ENCODE measurements at places on chromosomes 1 and 21. TPM values are rescaled to one million over a fixed set of nuclear protein-coding genes. Genes with fewer than 3 reads are reported as not detected.

DNA sequence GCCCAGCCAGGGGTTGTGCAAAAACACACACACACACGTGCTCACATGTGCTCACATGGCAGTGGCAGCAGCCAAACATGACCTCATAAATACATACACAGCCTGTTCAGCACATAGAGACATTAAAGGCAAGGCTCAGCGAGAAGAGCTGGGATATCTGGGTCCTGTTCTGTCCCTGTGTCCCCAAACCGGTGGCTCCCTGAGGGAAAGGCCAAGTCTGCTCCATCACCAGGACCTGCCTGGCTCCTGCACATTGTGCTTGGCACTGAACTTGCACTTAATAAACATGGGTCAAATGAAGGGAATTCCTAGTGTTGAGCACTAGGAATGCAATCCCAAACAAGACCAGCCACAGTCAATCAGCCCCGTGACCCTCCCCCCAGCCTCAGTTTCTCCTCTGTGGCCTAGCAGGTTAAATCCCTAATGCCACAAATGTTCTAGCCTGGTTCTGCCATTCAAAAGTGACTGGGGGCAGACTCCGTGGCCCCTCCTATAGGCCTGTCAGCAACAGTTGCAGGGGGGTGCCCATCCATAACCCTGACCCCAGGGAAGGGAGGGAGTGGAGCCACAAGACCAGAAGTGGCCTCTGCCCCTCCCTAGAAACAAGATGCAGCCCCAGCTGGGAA, 160.9 kb upstream of the VAMP3 start:
- DNase-seq = no peak

- no peak for DNase-seq
Observed at GRCh38 chr1:64343105-64343822, 126.7 kb upstream of the CACHD1 start.

PGBD5 gene
- total RNA-seq = not detected

DNA sequence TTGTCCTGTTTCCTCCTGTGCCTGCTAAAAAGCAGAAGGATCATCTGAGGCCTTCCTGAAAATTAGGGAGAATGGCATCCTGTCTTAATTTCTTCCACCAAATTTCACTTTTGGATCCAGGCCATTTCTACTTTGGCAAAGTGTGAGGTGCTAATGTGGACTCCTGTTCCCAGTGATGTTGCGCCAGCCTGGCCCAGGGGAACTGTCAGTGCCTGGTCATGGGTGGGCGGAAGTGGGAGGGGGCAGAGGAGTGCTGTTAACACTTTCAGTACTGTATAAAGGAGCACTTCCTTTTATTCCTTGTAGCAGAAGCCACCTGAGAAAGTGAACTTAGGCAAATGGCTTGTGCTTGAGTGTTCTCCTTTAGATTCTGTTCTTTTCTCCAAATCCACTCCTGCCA, 19.9 kb downstream of the ELAPOR1 start:
- DNase-seq = no peak

DNA sequence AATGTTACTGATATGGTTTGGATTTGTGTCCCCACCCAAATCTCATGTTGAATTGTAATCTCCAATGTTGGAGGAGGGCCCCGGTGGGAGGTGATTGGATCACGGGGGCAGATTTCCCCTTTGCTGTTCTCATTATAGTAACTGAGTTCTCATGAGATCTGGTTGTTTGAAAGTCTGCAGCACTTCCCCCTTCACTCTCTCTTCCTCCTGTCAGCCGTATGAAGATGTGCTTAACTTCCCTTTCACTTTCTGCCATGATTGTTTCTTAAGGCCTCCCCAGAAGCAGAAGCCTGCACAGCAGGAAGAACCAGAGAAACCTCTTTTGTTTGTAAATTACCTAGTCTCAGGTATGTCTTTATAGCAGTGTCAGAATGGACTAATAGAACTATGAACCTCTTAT, 28.4 kb downstream of the TRIM33 start:
- no peak for DNase-seq

BNIPL gene
- total RNA-seq = 1.2 TPM

IFNAR2 gene
- 60.1 TPM for total RNA-seq

DNA sequence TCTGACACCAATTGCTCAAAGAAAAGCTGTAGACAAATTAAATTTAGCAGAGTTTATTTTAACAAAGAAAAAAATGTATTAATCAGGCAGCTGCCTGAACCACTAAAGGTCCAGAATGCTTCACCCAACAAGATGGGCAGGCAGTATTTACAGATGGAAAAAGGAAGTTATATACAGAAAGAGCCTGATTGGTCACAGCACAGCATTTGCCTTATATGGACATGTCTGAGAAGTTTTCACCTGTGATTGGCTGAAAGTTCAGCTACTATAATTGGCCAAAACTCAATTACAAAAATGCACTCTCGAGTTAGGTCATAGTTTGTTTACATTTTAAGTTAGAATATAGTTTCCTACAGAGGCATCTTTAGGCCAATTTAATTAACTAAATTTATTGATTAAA, 15.1 kb upstream of the FMO1 start:
- DNase-seq = no peak

GRCh38 chr1:167409183-167409582, 109.1 kb downstream of the CD247 start:
- DNase-seq = no peak

GRCh38 chr21:34260277-34261008, 103.4 kb upstream of the KCNE2 start:
- no peak for DNase-seq

- no peak for DNase-seq
Observed at GRCh38 chr1:182703539-182703938, 19.2 kb upstream of the RGS8 start.

GRCh38 chr1:248752161-248753028, 3.2 kb downstream of the LYPD8 start:
- no peak for DNase-seq

RHD gene
- not detected for total RNA-seq

DNA sequence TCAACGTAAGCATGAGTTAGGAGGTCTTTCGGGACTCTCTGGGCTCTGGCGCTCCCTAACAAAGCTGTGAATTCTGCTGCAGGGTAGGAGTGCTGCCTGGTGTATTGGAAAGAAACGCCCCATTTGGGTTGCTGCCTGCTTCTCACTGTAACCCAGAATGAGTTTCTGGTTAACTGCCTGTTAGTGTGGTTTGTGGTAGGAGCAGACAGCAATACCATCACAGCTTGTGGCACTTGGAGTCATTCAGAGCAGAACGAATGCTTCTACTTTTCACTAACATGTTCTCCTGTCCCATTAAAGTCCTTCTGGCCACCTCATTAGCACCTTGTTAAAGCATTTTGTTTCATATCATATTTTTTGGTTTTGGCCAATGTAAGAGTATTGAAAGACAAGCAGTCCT, 18.1 kb downstream of the MAP3K7CL start:
- no peak for DNase-seq

GRCh38 chr21:43918385-43918947, 53.4 kb downstream of the AGPAT3 start:
- no peak for DNase-seq

GRCh38 chr1:30307182-30307581, 416.2 kb downstream of the MATN1 start:
- DNase-seq = peak; percentile 1

- no peak for DNase-seq
Observed at GRCh38 chr1:223233410-223234169, 90.5 kb upstream of the TLR5 start.

PRAMEF10 gene
- not detected for total RNA-seq

ADGRB2 gene
- 0.68 TPM for total RNA-seq

- DNase-seq = no peak
Observed at GRCh38 chr1:221680085-221680484, 61.8 kb downstream of the DUSP10 start.

BLZF1 gene
- 48.1 TPM for total RNA-seq

DNA sequence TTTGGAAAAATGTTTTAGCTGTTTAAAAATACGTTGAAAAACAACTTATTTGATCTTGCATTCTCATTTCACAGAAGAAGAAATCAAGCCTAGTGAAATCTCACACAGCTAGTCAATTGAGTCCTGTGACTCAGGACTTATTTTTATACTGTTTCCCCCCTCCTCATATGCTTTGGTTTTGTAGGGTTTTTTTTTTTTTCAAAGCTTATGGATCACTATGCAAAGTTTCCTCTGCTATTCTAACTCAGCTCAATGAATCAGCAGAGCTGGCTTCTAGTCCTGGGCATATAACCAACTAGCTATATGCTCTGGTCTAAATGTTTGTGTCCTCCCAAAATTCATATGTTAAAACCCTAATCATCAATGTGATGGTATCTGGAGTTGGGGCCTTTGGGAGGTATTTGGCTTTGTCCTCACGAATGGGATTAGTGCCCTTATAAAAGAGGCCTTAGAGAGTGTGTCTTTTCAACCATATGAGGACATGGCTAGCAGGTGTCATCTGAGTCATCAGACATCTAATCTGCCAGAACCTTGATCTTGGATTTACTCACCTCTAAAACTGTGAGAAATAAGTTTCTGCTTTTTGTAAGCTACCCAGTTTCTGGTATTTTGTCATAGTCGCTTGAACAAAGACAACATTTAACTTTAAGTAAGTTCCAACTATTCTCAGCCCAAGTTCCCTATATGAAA, 317.2 kb upstream of the C1orf87 start:
- DNase-seq = no peak

GRCh38 chr1:37931102-37931360, 15.8 kb downstream of the INPP5B start:
- DNase-seq = peak; percentile 29

- DNase-seq = no peak
Observed at GRCh38 chr1:93317943-93318342, 27.8 kb upstream of the DR1 start.

GRCh38 chr1:166322470-166322869, 155.7 kb upstream of the FAM78B start:
- no peak for DNase-seq

DNA sequence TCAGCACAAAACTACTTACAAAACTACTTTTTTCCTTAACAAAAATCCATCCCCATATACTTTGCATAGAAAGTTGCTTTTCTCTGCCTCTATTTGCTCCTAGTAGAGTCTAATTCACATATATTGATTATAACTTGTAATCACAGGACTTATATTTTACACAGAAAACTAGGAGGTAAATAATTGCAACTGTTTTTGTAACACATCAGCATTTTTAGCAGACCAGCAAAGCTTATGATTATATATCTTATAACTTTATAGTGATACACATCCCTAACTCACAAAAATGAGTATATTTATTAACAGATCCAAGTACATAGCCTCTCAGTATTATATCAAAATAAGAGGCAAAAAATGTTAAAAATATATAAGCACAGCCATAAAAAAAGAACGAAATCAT, 17.3 kb upstream of the SLC35A3 start:
- DNase-seq = no peak

DNA sequence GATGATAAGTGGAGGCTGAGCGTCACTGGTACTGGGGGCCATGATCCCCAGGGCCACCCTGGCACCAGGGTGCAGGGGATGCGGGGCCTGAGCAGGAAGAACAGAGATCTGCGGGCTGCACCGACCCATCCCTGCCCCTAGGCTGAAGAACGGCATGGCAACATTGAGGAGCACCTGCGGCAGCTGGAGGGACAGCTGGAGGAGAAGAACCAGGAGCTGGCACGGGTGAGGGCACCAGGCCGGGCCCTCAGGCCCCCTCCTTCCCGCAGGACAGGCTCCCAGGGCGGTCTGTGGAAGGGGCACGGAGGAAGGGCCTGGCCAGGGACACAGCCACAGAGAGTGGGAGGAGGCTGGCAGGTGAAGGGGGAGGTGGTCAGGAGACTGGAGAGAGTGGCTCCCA, 21.8 kb downstream of the PPFIA4 start:
- no peak for DNase-seq

DNA sequence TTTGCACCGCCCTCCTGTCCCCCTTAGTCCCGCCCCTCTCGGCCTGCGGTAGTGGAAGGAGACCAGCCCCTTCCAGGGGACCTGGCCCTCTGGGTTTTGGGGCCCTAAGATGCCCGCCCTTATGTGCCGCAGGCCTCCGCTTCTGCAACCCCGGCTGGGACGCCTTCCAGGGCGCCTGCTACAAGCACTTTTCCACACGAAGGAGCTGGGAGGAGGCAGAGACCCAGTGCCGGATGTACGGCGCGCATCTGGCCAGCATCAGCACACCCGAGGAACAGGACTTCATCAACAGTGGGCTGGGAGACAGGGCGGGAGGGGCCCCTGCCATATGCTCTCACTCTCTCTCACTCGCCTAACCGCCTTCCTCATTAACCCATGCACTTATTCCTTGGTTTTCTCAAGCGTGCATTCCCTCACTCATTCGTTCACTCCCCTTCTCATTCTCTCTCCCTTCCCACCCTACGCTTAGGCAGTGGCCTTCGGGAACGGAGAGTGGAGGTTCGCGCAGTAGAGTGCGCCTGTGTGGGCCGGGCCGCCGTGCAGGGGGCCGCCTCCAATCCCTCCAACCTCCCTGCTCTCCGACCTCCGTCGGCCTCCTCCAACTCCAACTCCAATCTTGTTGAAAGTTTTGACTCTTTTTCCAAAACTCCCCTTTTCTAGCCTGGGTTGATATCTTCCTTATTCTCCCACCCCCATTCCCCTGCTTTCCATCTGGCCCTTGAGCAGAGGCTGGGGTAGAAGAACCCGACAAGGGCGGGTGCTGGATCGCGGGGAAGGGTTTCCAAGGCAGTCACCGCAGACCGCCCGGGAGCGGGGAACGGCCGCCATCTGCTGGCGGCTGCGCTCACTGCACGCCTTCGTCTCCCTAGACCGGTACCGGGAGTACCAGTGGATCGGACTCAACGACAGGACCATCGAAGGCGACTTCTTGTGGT, 15.2 kb downstream of the BCAN start:
- peak; percentile 75 for DNase-seq

SH2D1B gene
- total RNA-seq = not detected

TENT5C gene
- total RNA-seq = 66.1 TPM

DNA sequence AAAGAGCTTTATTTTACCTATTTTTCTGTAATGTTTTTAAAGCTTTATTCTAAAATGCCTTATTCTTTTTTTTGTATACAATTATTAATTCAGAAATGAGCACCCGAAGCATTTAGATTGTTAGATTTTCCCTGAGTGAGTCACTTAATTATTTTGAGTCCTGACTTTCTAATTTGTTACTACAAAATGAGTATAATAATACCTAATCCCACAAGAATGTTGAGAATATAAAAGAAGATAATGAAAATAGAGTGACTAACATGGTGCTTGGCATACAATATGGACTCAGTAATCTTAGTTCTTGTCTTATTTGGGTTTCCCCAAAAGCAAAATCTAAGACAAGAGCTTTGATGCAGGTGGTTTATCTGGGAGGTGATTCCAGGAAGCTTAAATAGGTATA, 142.2 kb downstream of the LHX8 start:
- no peak for DNase-seq

DNA sequence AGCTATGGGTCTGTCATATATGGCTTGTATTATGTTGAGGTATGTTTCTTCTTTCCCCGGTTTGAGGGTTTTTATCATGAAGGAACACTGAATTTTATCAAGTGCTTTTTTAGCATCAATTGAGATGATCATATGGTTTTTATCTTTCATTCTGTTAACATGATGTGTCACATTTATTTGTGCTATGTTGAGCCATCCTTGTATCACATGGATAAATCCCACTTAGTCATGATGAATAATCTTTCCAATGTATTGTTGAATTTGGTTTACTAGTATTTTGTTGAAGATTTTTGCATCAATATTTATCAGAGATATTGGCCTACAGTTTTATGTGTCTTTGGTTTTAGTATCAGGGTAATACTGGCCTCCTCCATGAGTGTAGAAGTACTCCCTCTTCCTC, 61.7 kb downstream of the GPR137B start:
- no peak for DNase-seq
